Activated CD4-positive, alpha-beta T cell treated with anti-CD3 and anti-CD28 coated beads, Interleukin-2, amount 10 ng/mL, durations not matched to agents 24 days and 14 days (primary cell): ENCODE measurements at places on chromosomes 3 and 15. TPM values are rescaled to one million over a fixed set of nuclear protein-coding genes. Genes with fewer than 3 reads are reported as not detected.
A peak's percentile ranks its signal among the peaks of the same experiment; 100 is the strongest.

Gene TCF12
- 78.6 and 89.1 TPM in 2 replicates for total RNA-seq

Gene CAMK1
- 81.0 and 83.7 TPM in 2 replicates for total RNA-seq

Gene TMCO5A
- not detected in 2 replicates for total RNA-seq

Gene HTD2
- 9.7 and 11.5 TPM in 2 replicates for total RNA-seq

Gene GPR87
- total RNA-seq = 1.0 and 1.4 TPM in 2 replicates

Gene PEX11A
- total RNA-seq = 1.6 and 2.1 TPM in 2 replicates

Gene ARL6IP5
- 118 and 122 TPM in 2 replicates for total RNA-seq

- no peak for DNase-seq
- no peak overlapping the region for H3K4me3 ChIP-seq
- H3K27me3 ChIP-seq = peaks cover 2% of the 10 kb centered on the region
- H3K4me1 ChIP-seq = no peaks in the 10 kb centered on the region
- no peak overlapping the region for H3K27ac ChIP-seq
These were observed 12.3 kb downstream of the NUDT16 start for GRCh38 chr3:131393868-131394267.

DNA sequence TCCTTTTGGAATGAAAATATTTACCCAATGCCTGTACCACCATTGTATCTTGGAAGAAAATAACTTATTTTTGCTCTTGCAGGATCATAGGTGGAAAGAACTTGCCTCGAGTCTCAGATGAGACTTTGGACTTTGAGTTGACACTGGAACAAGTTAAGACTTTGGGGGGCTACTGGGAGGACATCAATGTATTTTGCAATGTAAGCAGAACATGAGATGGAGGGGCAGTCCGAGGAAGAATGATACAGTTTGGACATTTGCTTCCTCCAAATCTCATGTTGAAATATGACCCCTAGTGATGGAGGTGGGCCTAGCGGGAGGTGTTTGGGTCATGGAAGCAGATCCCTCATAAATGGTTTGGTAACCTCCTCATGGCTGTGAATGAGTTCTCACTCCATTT is 1428.6 kb downstream of the ZPLD1 start:
- no peak overlapping the region for H3K27ac ChIP-seq
- no peaks in the 10 kb centered on the region for H3K36me3 ChIP-seq
- no peaks in the 10 kb centered on the region for H3K4me1 ChIP-seq

- H3K4me3 ChIP-seq = no peak overlapping the region
- H3K27me3 ChIP-seq = no peaks in the 10 kb centered on the region
- peaks cover 23% of the 10 kb centered on the region for H3K4me1 ChIP-seq
- no peak overlapping the region for H3K27ac ChIP-seq
- peak; percentile 44 for DNase-seq
- peaks cover 23% of the 10 kb centered on the region for H3K36me3 ChIP-seq
These were observed 13.2 kb downstream of the TNIK start for GRCh38 chr3:171446801-171447578.

DNA sequence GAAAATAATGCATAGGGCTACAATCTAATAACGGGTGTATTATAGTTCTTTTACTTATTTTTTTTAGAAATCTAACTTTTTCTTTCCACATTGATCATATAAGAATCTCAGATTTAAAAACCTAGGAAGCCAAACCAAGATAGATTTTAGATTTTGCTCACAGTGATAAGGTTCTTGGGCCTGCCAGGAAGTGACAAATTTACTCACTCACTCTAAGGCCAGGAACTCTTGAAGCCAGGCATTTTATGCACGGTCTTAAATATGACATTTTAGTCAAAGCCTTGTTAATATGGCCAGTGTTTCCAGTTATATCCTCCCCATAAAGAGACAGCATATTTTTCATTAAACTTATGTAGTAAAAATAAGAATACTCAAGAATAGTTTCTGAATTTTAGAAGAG is 271.4 kb downstream of the SQOR start:
- no peaks in the 10 kb centered on the region for H3K27me3 ChIP-seq
- no peak overlapping the region for H3K4me3 ChIP-seq
- no peak overlapping the region for H3K27ac ChIP-seq
- no peaks in the 10 kb centered on the region for H3K36me3 ChIP-seq

DNA sequence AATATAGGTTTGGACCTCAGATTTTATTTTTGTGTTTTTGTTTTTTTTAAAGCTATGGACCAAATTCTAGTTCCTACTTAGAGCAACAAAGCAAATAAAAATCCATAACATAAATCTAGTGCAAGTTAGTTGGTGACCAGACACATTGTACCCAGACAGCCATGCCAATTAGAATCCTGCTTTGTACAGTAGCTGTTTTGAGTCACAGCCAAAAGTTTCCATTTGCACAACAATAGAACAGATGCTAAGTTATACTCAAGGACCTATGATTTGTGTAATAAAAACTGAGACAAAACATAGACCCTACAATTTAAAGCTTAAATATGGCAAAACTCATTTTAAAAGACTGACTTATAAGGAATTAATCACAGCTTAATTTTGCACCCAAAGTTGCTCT is 513.1 kb upstream of the CBLB start:
- no peak overlapping the region for H3K27ac ChIP-seq
- no peaks in the 10 kb centered on the region for H3K4me1 ChIP-seq
- no peaks in the 10 kb centered on the region for H3K36me3 ChIP-seq
- H3K27me3 ChIP-seq = no peaks in the 10 kb centered on the region
- no peak overlapping the region for H3K4me3 ChIP-seq

GRCh38 chr3:144482876-144483275 is 511.3 kb downstream of the DIPK2A start:
- H3K4me1 ChIP-seq = no peaks in the 10 kb centered on the region
- DNase-seq = no peak
- no peak overlapping the region for H3K4me3 ChIP-seq

- no peak overlapping the region for H3K27ac ChIP-seq
- DNase-seq = no peak
- H3K36me3 ChIP-seq = peaks cover 24% of the 10 kb centered on the region
- no peaks in the 10 kb centered on the region for H3K27me3 ChIP-seq
- H3K4me3 ChIP-seq = no peak overlapping the region
These were observed 16.7 kb downstream of the LIMD1 start for GRCh38 chr3:45611209-45611608.

GRCh38 chr3:128329491-128330213 is 137.0 kb downstream of the DNAJB8 start:
- H3K4me1 ChIP-seq = peaks cover 19% of the 10 kb centered on the region
- H3K4me3 ChIP-seq = no peak overlapping the region
- H3K36me3 ChIP-seq = no peaks in the 10 kb centered on the region
- no peaks in the 10 kb centered on the region for H3K27me3 ChIP-seq

GRCh38 chr15:101428758-101429157 is 60.7 kb downstream of the PCSK6 start:
- no peak overlapping the region for H3K27ac ChIP-seq
- DNase-seq = no peak
- H3K4me1 ChIP-seq = no peaks in the 10 kb centered on the region
- H3K4me3 ChIP-seq = no peak overlapping the region
- no peaks in the 10 kb centered on the region for H3K36me3 ChIP-seq
- H3K27me3 ChIP-seq = no peaks in the 10 kb centered on the region

- no peak for DNase-seq
- H3K36me3 ChIP-seq = peaks cover 54% of the 10 kb centered on the region
- H3K27ac ChIP-seq = no peak overlapping the region
- no peaks in the 10 kb centered on the region for H3K4me1 ChIP-seq
- no peak overlapping the region for H3K4me3 ChIP-seq
These were observed 47.9 kb downstream of the ATP2C1 start for GRCh38 chr3:130941793-130942192.

- peaks cover 25% of the 10 kb centered on the region for H3K36me3 ChIP-seq
- H3K27ac ChIP-seq = peak overlapping the region; percentile 7
- DNase-seq = no peak
- peaks cover 19% of the 10 kb centered on the region for H3K4me1 ChIP-seq
These were observed 5.2 kb downstream of the GPX1 start for GRCh38 chr3:49352890-49353421.

DNA sequence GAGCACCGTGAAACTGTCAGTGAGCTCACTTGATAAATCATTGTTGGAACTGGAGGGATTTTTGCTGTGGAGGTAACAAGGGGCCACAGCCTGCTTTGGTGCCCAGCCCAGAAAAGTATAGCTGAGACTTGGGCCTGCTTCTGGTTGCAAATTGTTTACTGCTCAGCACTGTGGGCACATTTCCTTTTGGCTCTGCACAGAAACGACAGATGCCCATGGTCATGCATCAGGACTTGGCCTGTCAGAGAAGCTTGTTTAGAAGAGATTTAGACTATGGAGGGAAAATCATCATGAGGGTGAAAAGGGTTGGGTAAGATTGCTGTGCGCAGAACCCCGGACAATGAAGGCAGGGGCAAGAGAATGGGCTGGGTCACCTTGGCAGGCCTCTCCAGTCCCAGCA is 286.1 kb upstream of the CTNNB1 start:
- no peaks in the 10 kb centered on the region for H3K4me1 ChIP-seq
- no peaks in the 10 kb centered on the region for H3K36me3 ChIP-seq
- DNase-seq = peak; percentile 20
- no peak overlapping the region for H3K4me3 ChIP-seq
- no peaks in the 10 kb centered on the region for H3K27me3 ChIP-seq
- no peak overlapping the region for H3K27ac ChIP-seq

GRCh38 chr3:124097362-124098131 is 105.6 kb upstream of the ROPN1 start:
- no peak for DNase-seq
- no peak overlapping the region for H3K4me3 ChIP-seq
- H3K4me1 ChIP-seq = no peaks in the 10 kb centered on the region
- H3K27me3 ChIP-seq = peaks cover 4% of the 10 kb centered on the region
- H3K36me3 ChIP-seq = no peaks in the 10 kb centered on the region
